ENCODE measurements at places on chromosomes 13 and 19.

- DNase-seq: no peak
These were observed 18.2 kb downstream of the CEBPG start for GRCh38 chr19:33391631-33392249.

DNA sequence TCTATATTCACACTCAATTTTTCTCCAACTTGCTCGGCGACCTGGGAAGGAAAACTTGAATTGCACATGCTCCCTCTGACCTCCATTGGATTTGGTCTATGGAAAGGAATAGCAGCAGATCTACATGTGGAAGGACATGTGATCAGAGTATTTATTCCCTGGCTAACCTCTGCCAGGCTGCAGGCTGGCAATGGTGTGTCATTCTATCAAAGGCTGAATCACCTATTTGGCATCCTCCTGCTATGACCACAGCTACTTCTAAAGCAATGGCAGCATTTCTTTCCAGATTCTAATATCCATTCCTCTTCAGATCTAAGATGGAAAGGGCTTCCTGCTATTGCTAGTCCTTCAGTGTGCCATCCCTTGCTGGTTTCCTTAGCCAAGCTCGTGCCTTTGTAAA is 144.3 kb upstream of the FREM2 start:
- no peak for DNase-seq

- no peak for DNase-seq
These were observed 501.3 kb upstream of the ARGLU1 start for GRCh38 chr13:107069108-107069776.

- DNase-seq: peak; percentile 28
These were observed 58.7 kb downstream of the IER2 start for GRCh38 chr19:13208672-13209483.

GRCh38 chr13:34006011-34006410 is 188.1 kb downstream of the RFC3 start:
- no peak for DNase-seq

All from psoas muscle (tissue), 8 donors.